ENCODE measurements at places on chromosomes 6 and 20. TPM values are rescaled to one million over a fixed set of nuclear protein-coding genes. Genes with fewer than 3 reads are reported as not detected.

DNA sequence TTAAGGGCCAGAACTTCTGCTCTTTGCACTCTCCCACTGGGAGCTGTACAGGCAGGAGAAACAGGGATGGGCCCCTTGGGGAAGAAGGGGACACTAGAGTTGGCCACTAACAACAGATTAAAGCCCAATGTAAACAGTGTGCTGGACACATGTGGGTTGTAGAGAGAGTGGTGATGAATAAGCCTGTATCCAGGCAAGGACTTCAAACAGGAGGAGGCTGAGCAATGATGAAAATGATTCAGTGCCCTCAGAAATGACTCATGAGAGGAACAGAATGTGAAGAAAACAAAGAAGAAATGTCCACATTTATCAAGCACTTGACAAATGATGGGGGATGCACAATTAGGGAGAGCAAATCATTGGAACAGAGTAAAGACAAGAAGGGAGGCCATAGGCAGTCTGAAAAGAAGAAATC lies 242.3 kb downstream of the TBX18 start:
- H3K4me1 ChIP-seq, result no peaks in the 10 kb centered on the region
- H3K27me3 ChIP-seq, result no peaks in the 10 kb centered on the region
- no peak overlapping the region for H3K4me3 ChIP-seq
- H3K36me3 ChIP-seq, result no peaks in the 10 kb centered on the region

Gene LTB
- 20.1 TPM for polyA plus RNA-seq

Gene MOG
- 0.04 TPM for polyA plus RNA-seq

DNA sequence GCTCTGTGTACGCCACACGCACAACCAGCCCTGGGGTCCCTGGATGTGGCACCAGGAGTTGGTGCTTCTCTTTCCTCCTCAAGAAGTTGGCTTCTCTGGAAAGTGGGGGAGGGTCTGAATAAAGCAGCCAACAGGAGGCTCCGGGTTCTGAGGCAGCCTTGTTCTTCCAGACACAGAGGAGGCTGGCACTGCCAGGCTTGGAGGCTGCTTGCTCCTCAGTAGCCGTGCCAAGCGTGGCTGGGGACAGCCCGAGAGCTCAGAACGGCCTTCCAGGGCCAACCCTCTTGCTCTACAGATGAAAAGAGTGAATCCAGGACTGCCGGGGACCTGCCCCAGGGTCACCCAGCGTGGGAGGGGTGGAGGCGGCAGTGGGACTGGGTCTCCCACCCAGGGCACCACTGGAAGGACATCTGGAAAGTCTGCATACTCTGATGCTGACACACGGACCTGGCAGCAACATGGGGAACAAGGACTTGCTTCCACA lies 70.4 kb downstream of the SLC22A23 start:
- no peak overlapping the region for H3K27ac ChIP-seq
- DNase-seq, result no peak
- H3K4me3 ChIP-seq, result no peak overlapping the region
- H3K4me1 ChIP-seq, result peaks cover 49% of the 10 kb centered on the region

- H3K36me3 ChIP-seq, result peaks cover 6% of the 10 kb centered on the region
- H3K4me1 ChIP-seq, result no peaks in the 10 kb centered on the region
- H3K27me3 ChIP-seq, result no peaks in the 10 kb centered on the region
- no peak overlapping the region for H3K27ac ChIP-seq
- H3K4me3 ChIP-seq, result no peak overlapping the region
- DNase-seq, result no peak
Observed at GRCh38 chr6:149368065-149368464, 32.0 kb upstream of the SUMO4 start.

Gene NOX3
- polyA plus RNA-seq, result not detected

Gene SERINC3
- polyA plus RNA-seq, result 69.2 TPM

DNA sequence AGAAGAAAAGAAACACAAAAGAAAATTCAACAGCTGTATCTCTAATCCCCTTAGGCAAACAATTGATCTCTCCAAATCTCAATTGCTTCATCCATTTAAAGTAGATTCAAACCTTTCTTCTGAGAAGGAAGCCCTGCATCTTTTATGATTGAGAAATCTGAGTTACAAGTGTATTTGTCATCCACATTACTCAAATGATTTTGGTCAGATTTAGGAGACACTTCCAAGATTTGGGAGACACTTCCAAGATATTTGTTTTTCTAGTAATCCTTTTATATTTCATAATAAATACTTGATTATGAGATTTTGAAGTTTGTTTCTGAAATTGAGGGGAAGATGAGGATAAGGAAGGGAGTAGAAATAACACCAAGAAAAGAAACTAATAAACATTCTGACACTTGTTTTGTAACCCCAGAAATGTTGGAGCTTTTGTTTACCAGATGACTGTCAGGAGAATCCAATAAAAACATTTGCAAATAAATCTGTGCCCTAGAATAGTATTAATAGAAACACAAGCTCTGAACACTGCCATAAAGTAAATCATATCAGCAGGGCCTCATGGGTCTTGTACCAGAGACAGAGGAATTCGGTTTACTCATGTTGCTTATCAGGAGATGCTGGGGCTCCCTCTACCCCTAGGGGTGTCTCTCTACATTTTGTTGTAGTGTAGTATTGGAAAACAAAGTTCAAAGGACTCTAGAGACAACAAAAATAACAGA lies 314.3 kb upstream of the NT5E start:
- H3K27ac ChIP-seq, result no peak overlapping the region
- H3K4me1 ChIP-seq, result no peaks in the 10 kb centered on the region
- no peak overlapping the region for H3K4me3 ChIP-seq
- no peak for DNase-seq
- H3K27me3 ChIP-seq, result no peaks in the 10 kb centered on the region

DNA sequence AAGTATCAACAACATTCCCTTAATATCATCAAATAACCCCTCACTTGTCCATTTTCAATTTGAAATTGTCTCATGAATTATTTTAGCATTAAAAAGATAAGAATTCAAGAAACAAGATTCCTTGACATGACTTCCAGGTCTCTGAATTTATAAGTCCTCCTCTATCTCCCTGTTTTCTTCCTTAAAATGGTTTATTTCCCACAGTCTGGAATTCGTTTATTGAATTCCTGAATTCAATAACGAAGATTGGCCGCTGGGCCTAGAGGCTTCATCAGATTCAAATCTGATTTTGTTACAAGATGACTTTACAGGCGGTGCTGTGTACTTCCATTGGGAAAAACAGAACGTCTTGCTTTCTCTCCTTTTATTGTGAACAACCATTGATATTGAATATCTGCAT lies 48.9 kb upstream of the NELFCD start:
- no peaks in the 10 kb centered on the region for H3K4me1 ChIP-seq
- no peak overlapping the region for H3K4me3 ChIP-seq
- no peaks in the 10 kb centered on the region for H3K36me3 ChIP-seq
- DNase-seq, result no peak

DNA sequence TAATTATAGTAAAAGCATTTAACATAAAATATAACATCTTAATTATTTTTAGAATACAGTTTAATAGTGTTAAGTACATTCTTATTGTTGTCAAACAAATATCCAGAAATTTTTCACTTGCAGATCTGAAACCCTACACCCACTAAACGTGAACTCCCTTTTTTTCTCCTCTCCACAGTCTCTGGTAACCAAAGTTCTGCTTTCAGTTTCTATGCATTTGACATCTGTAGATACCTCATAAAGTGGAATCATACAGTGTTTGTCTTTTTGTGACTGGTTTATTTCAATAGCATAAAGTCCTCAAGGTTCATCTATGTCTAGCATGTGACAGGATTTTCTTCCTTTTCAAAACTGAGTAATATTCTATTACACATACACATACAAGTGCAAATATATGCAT lies 286.3 kb downstream of the BTBD3 start:
- no peak for DNase-seq
- no peaks in the 10 kb centered on the region for H3K27me3 ChIP-seq
- H3K4me3 ChIP-seq, result no peak overlapping the region
- no peaks in the 10 kb centered on the region for H3K4me1 ChIP-seq

Gene ALDH5A1
- 29.8 TPM for polyA plus RNA-seq

Gene LY6G6C
- polyA plus RNA-seq, result 0.25 TPM

Gene NRSN1
- 10.0 TPM for polyA plus RNA-seq

Gene ZBTB46
- 4.1 TPM for polyA plus RNA-seq

- no peak overlapping the region for H3K27ac ChIP-seq
- H3K4me3 ChIP-seq, result no peak overlapping the region
- no peaks in the 10 kb centered on the region for H3K36me3 ChIP-seq
- DNase-seq, result no peak
- H3K4me1 ChIP-seq, result no peaks in the 10 kb centered on the region
Observed at GRCh38 chr6:169265486-169266131, 12.0 kb upstream of the THBS2 start.

Gene SYNJ2
- polyA plus RNA-seq, result 14.3 TPM

DNA sequence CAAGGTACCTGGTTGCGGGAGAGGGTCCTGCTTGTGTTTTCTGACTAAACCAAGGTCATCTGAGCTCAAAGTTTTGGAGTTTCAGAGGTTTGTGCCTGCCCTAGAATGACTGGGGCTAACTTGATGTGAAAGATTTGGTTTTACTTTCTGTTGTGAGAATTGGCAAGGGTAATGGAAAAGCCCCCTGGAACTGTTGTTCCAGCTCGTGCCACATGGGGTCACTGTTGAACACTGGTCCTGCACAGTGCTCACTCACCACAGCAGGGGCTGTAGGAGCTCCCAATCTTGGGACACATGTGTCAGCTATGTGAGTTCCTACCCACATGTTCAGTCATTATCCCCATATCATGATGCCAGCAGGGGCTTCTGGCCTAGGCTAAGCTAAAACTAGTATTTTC lies 6.5 kb downstream of the TGM6 start:
- no peak for DNase-seq
- H3K27ac ChIP-seq, result no peak overlapping the region
- no peaks in the 10 kb centered on the region for H3K27me3 ChIP-seq
- no peaks in the 10 kb centered on the region for H3K36me3 ChIP-seq
- no peak overlapping the region for H3K4me3 ChIP-seq

GRCh38 chr6:82178759-82179112 lies 68.8 kb downstream of the IBTK start:
- H3K27me3 ChIP-seq, result no peaks in the 10 kb centered on the region
- H3K27ac ChIP-seq, result no peak overlapping the region
- no peaks in the 10 kb centered on the region for H3K4me1 ChIP-seq
- DNase-seq, result no peak

Gene CRISP3
- polyA plus RNA-seq, result 0.06 TPM

DNA sequence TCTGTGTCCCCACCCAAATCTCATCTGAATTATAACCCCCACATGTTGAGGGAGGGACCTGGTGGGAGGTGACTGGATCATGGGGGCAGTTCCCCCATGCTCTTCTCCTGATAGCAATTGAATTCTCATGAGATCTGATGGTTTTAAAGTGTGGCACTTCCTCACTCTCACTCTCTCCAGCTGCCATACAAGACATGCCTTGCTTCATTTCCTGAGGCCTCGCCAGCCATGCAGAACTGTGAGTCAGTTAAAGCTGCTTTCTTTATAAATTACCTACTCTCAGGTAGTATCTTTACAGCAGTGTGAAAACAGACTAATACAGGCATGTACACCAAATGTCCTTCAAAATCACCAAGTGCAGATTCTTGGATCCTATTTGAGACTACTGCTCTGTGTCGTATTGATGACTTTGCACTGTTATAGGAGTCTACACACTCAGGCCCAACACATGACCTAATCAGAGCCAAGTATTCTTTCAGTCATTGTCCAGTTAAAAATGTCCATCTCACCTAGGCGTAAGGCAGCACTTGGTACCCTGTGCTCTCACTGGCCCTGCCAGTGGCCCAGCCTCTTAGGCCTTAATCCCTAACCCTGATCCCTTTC lies 52.8 kb upstream of the UST start:
- H3K4me3 ChIP-seq, result no peak overlapping the region
- H3K27me3 ChIP-seq, result no peaks in the 10 kb centered on the region
- no peak overlapping the region for H3K27ac ChIP-seq

GRCh38 chr6:147546501-147547368 lies 38.2 kb downstream of the SAMD5 start:
- H3K27ac ChIP-seq, result no peak overlapping the region
- no peaks in the 10 kb centered on the region for H3K27me3 ChIP-seq
- H3K4me3 ChIP-seq, result no peak overlapping the region
- no peak for DNase-seq

Measured in large intestine (tissue), 12 donors.